Stimulated activated CD4-positive, alpha-beta T cell treated with anti-CD3 and anti-CD28 coated beads, TNF-alpha, amount 100 ng/mL, for 1 hour (primary cell): ENCODE measurements at places on chromosomes 5 and 9.

- DNase-seq, result no peak
Observed at GRCh38 chr9:128244091-128244836, 31.5 kb downstream of the GOLGA2 start.

DNA sequence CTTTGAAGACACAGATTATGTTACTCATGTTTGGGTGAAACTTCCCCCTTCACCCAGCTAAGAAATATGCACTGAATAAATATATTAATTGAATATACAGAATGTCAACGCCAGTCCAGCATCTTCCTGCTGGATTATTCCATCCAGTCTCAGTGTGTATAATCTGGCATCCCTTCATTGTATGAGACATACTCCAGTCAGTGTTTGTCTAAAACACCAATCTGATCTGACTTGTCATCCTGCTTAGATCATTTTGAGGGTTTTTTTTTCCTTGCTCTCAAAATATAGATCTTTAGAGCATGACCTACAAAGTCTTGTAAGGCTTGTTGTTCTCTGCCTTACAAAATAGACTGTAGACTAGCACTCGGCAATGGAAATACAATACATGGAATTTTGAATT lies 195.1 kb downstream of the SMARCA2 start:
- no peak for DNase-seq

- DNase-seq, result no peak
Observed at GRCh38 chr5:142219146-142219545, 105.7 kb downstream of the SPRY4 start.

DNA sequence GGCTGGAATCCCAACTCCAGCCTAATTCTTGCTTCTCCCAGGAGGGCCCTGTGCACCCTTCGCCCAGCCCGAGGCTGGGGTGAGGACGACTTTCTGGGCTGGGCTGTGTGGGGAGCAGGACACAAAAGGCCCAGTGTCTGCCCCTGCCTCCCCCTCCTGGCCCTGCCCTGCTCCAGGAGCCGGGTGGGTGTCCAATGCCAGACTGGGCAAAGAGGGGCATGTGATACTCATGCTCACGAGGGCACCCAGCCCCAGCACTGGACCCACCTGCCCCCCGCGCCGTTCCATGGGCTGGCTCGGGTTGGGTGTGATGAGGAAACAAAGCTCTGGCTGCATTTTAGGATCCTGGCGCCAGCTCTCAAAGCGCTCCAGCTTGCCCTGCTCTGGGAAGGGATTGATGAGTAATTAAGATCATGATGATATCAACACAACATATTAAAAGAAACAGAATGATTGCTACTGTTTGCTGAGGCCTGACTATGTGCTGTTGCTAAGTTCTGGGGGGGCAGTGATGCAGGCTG lies 30.7 kb downstream of the LHX2 start:
- DNase-seq, result no peak

DNA sequence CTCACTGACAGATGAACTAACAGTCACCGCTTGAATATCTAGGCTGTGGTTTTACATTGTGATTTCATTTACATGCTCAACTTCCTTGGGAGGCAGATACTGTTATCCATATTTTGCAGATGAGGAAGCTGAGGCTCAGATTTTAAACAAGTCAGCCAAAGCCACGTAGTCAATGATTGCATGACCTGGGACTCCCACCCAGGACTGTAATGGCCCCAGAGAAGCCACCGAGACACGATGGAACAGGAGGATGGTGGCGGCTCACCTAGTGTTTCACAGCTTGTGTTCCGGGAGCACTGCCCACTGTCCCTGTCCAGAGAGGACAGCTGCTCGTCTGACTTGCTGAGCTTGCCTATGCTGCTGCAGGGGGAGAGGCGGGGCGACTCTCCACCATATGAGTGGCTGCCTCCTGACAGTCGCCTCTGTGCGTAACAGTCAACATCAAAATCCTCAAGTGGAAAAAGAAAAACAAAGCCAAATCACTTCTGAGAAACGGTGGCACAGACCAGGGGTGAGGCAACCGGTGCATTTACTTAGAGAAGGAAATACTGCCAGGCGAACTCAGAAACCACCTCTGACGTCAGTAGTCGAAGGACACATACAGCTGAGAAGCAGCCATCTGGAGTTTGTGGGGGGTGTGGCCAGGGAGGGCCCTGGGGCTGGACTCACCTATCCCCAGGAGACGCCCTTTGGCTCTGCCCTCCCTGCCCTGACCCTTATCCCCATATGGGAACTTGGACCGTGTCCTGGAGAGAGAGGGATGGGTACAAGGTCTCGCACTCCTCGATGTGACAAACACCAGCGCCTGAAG lies 82.5 kb downstream of the PRRT1B start:
- DNase-seq, result no peak

GRCh38 chr5:145471026-145471425 lies 364.1 kb downstream of the PRELID2 start:
- no peak for DNase-seq

DNA sequence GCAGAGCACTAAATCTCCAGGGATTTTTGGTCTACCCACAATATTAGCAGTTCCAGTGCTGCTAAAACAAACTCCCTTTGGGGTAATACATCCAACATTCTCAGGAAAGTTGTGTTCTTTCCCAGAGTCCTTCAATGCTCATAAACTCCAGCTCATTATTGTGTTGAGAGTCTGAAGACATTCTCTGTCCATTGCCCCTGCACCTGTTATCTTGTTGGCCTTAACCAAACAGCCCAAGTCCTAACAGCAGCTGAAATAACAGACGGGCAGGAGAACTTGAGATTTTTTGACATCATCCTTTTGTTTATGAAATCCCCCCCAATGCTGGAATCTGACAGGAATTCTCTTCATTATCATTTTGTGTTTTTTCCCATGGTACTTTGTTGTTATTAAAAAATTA lies 110.8 kb downstream of the PAPPA start:
- DNase-seq, result no peak

DNA sequence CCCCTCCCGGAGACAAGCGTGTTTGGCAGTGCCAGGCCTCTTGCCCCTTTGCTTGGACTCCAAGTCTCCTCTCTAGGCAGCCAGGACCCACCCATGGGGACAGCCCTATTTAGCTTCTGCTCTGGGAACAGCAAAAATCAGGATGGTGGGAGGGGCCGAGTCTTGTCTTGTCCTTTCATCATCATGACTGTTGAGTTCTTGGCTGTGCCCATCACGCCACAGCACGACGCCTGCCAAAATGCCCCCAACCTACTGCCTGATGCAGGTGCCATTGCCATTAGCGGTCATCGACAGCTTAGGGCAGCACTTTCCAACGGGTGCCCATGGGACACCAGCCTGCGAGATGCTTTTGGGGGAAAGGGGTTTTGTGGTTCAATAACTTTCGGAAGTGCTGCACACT lies 18.9 kb downstream of the PLPP7 start:
- DNase-seq, result no peak

GRCh38 chr9:126614088-126614454 lies 343 bp downstream of the LMX1B start:
- no peak for DNase-seq

- DNase-seq, result no peak
Observed at GRCh38 chr5:100901821-100902341, 1.2 kb downstream of the ST8SIA4 start.

DNA sequence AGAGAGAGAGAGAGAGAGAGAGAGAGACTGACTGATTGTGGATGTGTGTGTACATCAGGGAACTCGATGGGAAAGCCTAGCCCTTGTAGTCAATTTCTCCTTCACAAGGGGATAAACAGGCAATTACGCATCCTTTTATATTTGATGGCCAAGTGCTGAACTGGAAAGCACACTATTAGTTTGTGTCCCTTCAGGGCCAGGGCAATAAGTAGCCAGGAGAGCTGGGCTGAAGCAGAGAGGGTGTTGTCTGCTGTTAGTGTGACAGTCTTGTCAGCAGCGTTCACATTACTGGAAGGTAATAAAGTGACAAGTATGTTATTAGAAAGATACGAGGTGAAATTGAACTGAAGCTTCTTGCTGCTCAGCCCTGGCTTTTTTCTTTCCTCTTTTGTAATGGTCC lies 457.7 kb downstream of the BNC2 start:
- no peak for DNase-seq

- no peak for DNase-seq
Observed at GRCh38 chr5:15621094-15621493, 121.1 kb downstream of the FBXL7 start.

- DNase-seq, result no peak
Observed at GRCh38 chr9:113446323-113446740, 17.2 kb upstream of the RGS3 start.

GRCh38 chr5:154159343-154159742 lies 31.2 kb upstream of the GALNT10 start:
- no peak for DNase-seq

DNA sequence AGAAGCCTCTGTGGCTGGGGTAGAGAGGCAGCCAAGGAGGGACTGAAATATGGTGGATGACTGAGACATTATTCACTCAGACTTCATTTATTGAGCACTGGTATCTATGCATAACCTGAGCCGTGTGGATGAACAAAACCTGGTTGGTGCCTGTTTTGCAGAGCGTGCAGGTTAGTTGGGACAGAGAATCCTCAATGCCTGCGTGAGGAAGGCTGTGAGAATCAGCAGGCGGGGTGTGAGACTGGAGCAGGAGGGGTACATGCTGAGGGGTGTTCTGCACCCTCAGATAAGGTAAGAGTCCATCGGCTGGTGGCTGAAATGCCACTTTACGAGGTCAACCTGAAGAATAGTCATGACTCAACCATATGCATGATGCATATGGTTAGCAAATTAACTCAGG lies 271.6 kb downstream of the MED10 start:
- no peak for DNase-seq

DNA sequence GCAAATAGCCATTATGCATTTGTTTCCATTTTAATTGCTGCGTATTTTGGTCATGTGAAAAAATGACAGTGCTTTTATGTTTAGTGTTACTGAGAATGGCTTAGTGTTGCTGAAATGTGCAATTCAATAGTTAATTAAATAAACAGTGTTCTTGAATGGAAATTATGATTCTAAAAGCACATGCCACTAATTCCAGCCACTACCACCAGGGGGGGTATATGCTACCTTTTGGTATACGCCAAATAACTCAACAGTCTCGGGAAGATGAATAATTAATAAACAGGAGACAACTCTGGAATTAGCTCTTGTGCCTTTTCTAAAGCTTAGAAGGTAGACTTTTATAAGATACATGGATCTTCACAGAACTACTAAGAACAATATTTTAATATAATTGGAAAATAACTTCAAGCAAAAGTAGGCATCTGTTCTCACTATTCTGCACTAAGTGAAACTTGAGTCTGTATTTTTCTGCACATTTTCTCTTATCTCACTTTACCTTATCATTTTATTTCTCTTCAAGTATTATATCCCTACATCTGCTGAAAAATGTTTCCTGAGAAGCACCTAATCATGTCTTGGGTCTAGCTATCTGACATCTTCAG lies 83.5 kb upstream of the MINAR2 start:
- DNase-seq, result no peak

DNA sequence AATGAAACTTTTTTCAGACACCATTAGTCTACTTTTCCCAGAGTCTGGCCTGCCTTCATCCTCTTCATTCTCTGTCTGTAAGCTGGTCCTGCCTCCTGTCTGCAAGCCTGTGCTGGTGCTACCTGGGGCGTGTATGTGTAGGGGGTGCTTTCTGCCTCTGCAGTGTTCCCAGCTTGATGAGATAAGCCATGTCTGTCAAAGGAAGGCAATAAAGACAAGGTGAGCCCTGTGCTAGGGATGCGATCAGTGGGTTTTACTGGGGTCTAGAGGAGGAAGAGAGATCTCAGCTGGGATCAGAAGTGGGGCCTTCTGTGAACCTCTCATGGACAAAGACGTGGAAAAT lies 78.0 kb upstream of the TGFBR1 start:
- no peak for DNase-seq

DNA sequence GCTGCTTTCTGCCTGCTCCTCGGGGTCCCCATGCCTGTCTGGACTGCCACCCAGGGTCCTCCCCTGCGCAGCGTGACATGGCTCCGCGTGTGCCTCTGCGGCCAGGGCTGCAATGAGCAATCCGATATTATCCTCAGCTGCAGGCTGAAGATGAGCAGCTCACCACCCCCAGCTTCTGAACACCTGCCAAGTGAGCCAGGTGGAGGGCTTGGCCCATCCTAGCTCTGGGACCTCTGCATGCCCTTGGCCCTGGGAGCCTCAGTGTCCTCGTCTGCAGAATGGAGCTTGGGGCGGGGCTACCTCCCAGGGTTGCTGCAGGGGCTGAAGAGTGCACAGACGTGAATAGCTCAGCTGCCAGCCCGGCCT lies 4.1 kb upstream of the MYMK start:
- no peak for DNase-seq

DNA sequence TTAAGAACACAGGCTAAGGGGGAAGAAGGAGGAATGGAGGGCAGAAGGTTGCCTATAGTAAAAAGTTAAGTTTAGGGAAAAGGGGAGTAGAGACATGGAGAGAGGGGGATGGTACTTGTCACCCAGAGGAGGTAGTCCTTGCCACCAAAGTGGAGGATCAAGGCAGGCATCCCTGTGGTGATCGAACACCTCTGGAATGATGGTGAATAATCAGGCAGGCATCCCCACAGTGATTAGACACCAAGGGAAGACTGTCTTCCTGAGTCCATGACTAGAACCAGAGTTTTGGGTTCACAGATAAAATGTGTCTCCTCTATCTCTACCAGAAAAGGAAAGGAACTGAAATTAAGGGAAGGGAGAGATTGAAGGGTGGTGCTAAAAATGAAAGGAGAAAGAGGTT lies 19.2 kb upstream of the HMGCS1 start:
- DNase-seq, result no peak

DNA sequence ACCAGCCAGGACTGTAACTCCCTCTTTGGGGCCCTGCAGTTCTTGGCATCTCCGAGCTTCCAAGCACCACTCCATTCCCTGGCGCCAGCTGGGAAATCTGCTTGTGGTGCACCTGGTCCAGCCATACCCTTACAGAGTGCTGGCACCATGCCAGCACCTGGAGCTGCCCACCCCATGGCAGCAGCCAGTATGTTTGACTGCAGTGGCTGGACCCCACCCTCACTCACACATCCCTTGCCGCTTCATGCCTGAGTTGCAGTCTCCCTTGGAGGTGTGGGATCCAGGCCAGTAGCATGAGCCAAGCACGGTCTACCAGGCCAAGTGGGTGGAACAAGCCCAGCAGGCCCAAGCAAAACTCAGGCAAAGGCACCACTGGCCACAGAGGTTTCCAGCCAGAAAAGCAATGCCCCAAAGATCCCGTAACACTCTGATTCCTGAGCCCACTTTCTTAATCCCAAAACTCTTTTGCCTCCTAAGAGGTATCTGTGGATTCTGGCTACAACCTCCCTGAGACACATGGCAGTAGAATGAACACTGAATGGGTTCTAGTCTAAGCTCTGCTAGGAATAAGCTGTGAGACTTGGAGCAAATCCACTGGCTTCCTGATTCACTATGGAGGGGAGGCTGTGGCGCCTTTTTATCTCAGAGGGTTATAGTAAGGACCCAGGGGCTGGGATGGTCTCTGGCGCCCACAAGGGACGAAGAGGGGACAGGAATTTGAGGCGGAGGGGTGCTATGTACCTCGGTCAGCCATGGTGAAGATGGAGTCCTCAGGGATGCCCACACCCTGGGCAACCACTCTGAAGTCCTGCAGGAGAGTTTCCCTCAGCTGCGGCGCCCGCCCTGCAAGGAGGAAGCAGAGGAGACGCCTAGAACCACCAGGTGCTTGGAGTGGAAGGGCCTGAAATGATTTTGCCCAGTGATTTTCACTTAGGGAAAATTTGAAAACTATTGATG lies 5.6 kb downstream of the AMBP start:
- no peak for DNase-seq

- no peak for DNase-seq
Observed at GRCh38 chr9:17669206-17669605, 90.3 kb downstream of the SH3GL2 start.
